Lung (tissue), 17 donors: ENCODE measurements at places on chromosomes 2 and 18. TPM values are rescaled to one million over a fixed set of nuclear protein-coding genes. Genes with fewer than 3 reads are reported as not detected.

The ZEB2 gene
- total RNA-seq, result 332 TPM

The LYPD1 gene
- 0.28 TPM for total RNA-seq

The PAX3 gene
- not detected for total RNA-seq

The MROH2A gene
- total RNA-seq, result not detected

The TMEM169 gene
- total RNA-seq, result 0.67 TPM

- no peak overlapping the region for H3K27ac ChIP-seq
- H3K27me3 ChIP-seq, result no peaks in the 10 kb centered on the region
- H3K4me3 ChIP-seq, result no peak overlapping the region
- DNase-seq, result no peak
- H3K4me1 ChIP-seq, result no peaks in the 10 kb centered on the region
Observed at GRCh38 chr2:52857722-52858121, 909.9 kb upstream of the CHAC2 start.

- H3K4me3 ChIP-seq, result no peak overlapping the region
- H3K36me3 ChIP-seq, result no peaks in the 10 kb centered on the region
- DNase-seq, result no peak
- H3K4me1 ChIP-seq, result peaks cover 8% of the 10 kb centered on the region
Observed at GRCh38 chr18:22332590-22332989, 85.1 kb downstream of the CTAGE1 start.

- no peaks in the 10 kb centered on the region for H3K36me3 ChIP-seq
- no peak overlapping the region for H3K27ac ChIP-seq
- no peak overlapping the region for H3K4me3 ChIP-seq
- peaks cover 4% of the 10 kb centered on the region for H3K27me3 ChIP-seq
Observed at GRCh38 chr2:134985061-134985460, 62.2 kb downstream of the MAP3K19 start.

DNA sequence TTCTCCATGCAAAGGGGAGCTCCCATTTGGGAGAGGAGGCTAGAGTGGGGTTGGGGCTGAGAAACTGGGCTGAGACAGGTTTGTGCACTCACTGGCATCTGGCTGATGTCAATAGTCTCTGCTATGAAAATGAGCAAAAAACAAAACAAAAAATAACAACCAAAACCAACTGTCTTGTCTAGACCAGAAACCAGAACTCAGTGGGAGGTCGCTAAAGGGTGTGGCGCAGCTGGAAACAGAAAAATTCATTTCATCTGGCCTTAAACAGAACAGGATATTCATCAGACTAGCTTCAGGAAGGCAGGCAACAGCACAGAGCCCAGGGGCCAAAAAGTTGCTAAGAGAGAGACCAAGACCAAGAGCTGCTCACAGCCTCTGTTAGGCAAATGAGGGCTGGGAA, 126.1 kb downstream of the THNSL2 start:
- H3K4me3 ChIP-seq, result no peak overlapping the region
- H3K4me1 ChIP-seq, result no peaks in the 10 kb centered on the region
- H3K27ac ChIP-seq, result no peak overlapping the region
- DNase-seq, result no peak
- no peaks in the 10 kb centered on the region for H3K27me3 ChIP-seq
